Cardiac septum (tissue), 1 donor: ENCODE measurements at places on chromosomes 1 and 21.

GRCh38 chr1:240174734-240175133 lies 83.1 kb downstream of the FMN2 start:
- DNase-seq, result no peak

DNA sequence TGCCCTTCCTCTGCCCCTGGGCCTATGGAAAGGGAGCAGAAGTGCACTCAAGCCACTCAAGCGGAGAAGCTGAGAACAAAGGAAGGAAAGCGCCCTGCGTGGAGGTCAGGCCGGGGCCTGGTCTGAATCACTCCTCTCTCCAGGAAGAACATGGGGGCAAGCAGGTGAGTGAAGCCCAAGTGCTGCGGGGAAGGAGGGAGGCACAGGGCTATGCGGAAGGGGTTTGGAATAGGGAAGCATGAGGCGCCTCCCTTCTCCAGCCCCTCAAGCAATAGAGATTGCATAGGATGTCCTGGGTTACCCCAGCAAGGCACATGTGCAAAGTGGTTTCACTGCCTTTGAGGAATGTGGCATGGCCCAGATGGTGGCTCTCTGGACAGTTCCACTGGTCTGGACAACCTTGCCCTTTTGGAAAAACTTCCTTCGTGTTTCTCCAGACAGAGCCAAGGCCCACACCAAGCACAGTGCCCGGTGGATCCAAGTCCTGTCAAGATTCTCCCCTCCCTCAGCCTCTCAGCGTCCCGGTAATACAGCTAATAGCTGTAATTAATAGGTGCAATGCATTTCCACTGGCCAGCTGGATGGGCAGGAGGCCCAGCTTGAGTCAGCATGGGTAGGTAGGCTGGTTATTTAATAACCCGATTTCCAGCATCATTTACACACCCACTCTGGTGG lies 13.7 kb downstream of the BLACAT1 start:
- no peak for DNase-seq

- DNase-seq, result no peak
These were observed 72.2 kb upstream of the GJB5 start for GRCh38 chr1:34682452-34683223.

- no peak for DNase-seq
These were observed 11.8 kb downstream of the PATJ start for GRCh38 chr1:61753998-61754508.

DNA sequence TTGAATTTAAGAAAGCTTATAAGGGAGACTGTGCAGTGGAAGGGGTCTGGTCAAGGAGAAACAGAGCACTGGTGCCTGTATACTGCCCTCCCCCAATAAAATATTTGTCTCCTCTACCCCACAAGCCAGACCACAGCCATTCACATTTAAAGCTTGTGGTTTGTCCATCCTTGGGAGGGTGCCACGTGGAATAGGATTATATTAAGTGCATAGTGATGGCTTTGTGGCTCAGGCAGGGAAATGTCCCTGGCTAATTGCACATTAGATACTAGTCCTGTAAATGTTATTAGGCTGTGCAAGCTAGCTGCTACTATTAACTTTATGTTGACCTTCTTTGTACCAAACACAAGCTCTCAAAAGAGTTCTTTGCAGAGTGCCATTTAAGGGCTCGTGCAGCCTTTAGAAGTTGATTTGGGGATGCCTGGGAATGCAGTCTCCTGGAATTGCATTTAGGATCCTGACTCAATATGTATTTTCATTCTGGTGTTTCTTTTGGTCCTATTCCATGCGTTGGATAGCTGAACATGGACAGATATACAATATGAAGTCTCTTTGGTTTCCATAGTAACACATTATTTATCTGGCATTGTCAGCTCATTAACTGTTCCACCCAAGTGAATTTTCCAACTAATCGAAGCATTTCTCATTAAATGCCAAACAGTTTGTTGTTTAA lies 210.6 kb downstream of the ROR1 start:
- no peak for DNase-seq

DNA sequence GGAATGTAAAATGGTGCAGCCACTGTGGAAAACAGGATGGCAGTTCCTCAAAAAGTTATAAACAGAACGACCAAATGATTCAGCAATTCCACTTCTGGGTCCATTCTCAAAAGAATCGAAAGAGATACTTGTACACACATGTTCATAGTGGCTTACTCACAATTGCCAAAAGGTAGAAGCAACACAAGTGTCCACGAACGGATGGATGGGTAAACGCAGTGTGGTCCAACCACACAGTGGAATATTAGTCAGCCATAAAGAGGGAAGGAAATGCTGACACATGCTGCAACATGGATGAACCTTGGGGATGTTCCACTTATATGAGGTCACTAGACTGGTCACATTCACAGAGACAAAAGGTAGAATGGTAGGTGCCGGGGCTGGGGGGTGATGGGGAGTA lies 5.3 kb downstream of the KRTAP10-1 start:
- peak; percentile 27 for DNase-seq

DNA sequence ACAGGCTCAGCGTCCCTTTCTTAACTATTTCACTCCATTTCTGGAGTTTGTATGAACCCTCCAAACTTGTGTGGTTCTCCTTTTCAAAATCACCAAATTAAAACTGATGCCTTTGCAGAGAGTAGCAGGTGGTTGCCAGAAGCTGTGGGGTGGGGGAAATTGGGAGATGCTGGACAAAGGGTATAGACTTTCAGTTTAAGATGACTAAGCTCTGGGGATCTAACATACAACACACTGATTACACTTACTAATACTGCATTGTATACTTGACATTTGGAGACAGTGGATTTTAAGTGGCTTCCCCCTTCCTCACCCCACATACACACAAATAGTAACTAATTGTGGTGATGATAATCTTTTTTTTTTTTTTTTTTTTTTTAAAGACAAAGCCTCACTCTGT lies 11.1 kb upstream of the SCYL3 start:
- DNase-seq, result no peak

DNA sequence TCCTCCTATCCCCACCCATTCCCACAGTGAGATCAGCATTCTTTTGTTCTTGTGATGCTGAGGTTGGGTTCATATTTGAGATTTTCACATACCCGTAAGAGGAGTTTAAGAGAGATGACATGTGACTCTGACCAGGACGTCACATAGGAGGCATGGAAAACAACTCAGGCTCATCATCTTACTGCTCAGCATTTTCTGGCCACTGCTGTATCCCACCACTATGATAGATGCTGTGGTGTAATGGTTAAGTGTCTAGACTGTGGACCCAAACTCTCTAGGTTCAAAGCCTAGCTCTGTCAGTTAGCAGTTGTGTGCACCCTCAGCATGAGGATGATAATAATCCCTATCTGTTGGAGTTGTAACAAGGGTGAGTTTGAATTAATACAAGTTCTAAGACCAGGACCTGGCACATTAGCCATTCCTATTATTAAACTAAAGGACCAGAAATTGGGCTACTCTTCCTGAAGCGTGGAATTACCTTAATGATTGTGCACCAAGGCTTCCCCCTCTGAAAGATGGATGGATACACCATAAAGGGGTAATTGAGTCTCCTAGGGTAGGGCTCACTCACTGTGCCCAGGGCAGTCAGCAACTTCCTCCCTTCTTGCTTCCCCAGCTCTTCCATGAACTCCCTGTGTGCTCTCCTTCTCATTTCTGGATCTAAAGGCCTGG lies 40.9 kb downstream of the LGR6 start:
- DNase-seq, result no peak
